Hypothalamus (tissue), 51 donors: ENCODE measurements at places on chromosomes 3 and 15.

- DNase-seq = no peak
Observed at GRCh38 chr3:171636666-171637065, 173.6 kb downstream of the PLD1 start.

GRCh38 chr15:99755692-99756409, 22.6 kb upstream of the LYSMD4 start:
- no peak for DNase-seq

- no peak for DNase-seq
Observed at GRCh38 chr3:39052583-39052982, 767 bp downstream of the WDR48 start.

DNA sequence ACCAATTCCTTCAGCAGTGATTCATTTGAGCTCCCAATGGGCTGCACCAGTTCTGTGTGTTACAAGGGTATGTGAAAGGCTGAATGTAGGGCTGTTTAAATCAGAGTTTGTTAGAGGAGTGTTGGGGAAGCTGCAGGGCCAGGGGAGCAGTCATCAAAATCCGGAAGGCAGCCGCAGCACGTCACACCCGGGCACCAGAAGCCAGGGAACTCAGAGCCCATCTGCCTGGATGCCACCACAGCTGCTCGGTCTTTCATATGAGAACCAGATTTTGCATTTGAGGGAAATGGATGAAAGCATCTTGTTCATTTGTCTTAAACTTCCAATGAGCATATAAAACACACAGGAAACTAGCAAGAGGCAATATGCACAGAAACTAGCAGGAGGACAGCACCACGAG, 24.2 kb upstream of the NEO1 start:
- no peak for DNase-seq

DNA sequence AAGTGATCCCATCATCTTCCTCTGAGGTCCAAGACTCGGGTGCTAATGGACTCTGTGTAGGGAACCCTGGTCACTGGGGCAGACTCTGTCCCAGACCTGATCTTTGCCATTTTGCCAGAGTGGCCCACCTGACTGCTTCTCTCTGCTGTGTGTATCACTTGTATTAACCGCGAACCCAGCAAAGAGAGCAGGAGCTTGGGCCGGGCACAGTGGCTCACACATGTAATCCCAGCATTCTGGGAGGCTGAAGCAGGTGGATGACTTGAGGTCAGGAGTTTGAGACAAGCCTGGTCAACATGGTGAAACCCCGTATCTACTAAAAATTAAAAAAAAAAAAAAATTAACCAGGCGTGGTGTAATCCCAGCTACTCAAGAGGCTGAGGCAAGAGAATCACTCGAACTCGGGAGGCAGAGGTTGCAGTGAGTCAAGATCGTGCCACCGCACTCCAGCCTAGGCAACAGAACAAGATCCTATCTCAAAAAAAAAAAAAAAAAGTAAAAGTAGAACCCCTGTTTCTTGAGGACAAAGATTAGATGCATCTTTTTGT, 32.9 kb upstream of the CYP11A1 start:
- DNase-seq = no peak

DNA sequence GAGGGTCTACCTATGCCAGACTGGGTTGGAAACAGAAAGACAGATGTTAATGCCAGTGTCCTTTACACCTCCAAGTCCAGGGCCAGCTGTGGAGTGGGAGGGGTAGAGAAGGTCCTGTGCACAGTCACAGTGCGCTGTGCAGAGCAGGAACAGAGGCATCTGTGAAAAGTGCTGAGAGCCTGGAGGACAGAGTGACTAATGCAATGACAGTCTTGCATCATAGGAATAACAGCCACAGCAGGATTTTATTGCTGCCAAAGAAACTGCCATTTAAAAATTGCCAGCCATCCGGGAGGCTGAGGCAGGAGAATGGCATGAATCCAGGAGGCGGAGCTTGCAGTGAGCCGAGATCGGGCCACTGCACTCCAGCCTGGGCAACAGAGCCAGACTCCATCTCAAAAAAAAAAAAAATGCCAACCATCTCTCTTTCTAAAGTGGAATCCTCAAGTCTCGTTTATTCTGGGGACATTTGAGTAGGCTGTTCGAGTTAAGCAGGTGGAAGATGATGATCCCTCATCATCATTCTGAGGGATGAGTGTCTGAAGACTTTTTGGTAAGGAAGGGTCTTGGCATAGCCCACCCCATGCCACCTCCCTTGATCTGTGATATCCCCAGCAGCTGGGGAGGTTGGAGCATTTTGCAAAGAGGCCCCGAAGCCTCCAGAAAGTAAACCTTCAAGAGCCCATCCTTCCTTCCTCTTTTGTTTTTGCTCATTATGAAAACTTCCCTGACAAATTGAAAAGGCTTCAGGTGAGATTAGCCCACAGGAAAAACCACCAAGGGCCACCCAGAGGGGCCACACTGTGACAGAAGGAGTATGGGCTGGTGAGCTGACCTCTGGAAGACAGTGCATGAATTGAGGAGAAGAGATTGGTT, 7.7 kb downstream of the CCR2 start:
- DNase-seq = no peak

- DNase-seq = no peak
Observed at GRCh38 chr3:144273601-144274000, 302.0 kb downstream of the DIPK2A start.

DNA sequence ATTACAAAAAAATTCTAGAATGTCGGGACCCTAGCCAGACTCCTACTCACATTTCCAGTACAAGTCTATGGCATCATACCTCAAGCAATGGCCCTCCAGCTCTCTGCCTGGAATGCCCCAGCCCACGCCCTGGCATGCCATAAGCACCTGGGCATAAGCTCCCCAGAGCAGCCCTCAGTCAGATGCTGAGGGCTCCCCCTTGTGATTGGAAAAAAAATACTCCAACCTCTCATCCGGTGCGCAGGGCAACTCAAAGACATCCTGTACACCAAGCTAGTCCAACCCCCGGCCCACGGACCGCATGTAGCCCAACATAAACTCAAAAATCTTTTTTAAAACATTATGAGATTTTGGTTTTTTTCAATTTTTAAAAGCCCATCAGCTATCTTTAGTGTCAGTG, 115.4 kb downstream of the NEK10 start:
- no peak for DNase-seq

DNA sequence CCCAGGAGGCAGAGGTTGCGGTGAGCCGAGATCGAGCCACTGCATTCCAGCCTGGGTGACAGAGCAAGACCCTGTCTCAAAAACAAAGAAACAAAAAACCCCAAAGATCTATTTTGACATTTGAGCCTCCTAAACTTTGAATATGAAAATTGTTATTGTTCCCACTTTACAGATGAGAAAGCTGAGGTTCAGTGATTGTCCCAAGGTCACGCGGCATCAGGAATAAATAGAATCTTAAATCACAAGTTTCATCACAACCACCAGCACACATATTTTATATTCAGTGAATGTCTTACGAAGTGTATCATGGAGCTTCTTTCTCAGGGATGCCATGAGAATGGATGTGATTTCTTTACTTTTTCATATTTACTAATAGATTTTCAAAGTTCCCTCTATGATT, 5.3 kb upstream of the LRIG1 start:
- no peak for DNase-seq

DNA sequence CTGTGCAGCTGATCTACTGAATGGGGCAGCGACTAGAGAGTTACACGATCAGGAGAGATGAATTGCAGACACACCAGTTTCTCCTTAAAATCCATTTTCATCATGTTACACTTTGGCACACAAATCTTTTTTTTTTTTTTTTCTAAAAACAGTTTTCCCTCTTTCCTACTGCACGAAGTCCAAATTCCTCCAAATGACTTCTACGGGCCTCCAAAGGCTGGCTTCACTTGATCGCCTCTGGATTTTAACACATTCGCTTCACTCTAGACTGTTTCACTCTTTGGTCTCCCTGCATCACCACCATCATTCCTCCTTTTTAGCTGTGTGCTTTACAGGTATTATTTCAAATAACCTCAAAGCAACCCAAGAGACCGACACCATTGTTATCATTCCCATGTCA, 268.6 kb downstream of the RORA start:
- DNase-seq = no peak

GRCh38 chr3:86982883-86983282, 8.1 kb downstream of the VGLL3 start:
- DNase-seq = no peak

GRCh38 chr3:197495999-197496745, 59.6 kb downstream of the BDH1 start:
- DNase-seq = peak; percentile 54

DNA sequence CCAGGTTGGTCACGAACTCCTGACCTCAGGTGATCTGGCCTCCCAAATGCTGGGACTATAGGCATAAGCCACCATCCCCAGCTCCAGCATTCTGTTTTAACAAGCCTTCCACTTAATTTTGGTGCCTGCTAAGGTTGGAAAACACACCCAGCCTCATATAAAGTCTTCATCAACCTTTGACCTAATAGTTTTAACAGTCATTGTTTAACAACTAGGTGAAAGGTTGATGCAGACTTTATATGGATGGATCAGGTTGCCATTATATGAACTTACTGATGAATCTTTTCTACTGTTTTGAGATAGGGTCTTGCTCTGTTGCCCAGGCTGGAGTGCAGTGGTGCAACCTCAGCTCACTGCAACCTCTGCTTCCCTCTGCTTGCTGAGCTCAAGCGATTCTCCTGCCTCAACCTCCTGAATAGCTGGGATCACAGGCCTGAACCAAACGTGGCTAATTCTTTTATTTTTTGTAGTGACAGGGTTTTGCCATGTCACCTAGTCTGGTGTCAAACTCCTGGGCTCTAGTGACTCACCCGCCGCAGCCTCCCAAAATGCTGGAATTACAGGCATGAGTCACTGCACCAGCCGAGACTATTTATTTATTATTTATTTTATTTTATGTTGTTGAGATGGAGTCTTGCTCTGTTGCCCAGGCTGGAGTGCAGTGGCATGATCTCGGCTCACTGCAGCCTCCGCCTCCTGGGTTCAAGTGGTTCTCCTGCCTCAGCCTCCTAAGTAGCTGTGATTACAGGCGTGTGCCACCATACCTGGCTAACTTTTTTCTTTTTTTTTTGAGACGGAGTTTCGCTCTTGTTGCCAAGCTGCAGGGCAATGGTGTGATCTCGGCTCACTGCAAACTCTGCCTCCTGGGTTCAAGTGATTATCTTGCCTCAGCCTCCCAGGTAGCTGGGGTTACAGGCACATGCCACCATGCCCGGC, 3.1 kb upstream of the RPAP1 start:
- DNase-seq = no peak

DNA sequence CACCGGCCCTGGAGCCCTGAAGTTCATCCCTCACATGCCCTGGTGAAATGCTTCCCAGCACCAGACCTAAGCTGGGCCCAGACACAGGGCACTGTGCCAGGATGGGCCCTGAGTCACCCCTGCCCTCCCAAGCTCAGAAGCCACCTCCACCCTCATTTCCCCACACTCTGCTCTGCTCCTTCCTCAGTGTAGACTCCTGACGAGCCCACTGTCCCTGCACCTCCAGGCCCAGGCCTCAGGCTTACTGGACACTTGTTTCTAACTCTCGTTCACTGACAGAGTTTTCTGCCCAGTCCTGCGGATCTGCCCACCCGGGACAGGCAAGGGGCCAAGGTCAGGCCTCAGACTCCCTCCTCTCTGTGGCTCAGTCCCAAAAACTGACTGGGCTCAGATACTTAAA, 112.6 kb upstream of the RNF7 start:
- no peak for DNase-seq

- DNase-seq = peak; percentile 42
Observed at GRCh38 chr3:175346573-175347356, 487.6 kb downstream of the NAALADL2 start.

- no peak for DNase-seq
Observed at GRCh38 chr3:115576325-115576875, 46.9 kb upstream of the GAP43 start.

DNA sequence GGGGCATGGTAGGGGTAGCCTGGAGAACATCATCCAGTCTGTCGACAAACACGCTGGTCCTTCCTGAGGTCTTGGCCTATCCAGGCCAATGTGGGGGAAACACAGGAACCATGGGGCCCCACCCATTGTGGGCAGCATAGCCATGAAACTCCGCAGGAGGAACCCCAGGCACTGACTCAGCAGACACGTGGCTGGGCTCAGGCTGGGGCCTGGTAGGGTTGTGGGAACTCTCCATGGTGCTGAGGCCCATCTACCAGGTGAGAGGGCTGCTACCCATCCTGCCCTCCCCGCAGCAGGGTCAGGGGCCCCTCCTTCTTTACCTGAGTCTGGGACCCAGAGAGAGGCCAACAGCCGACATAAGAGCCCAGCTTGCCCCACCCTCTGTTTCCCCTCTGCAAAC, 22.6 kb upstream of the CACNA2D2 start:
- DNase-seq = no peak

- DNase-seq = no peak
Observed at GRCh38 chr15:27025481-27025966, 54.5 kb downstream of the GABRG3 start.

- no peak for DNase-seq
Observed at GRCh38 chr15:50063226-50063625, 55.8 kb downstream of the ATP8B4 start.

GRCh38 chr15:57570994-57571393, 20.7 kb upstream of the MYZAP start:
- no peak for DNase-seq

- no peak for DNase-seq
Observed at GRCh38 chr3:46276497-46277099, 34.3 kb downstream of the CCR3 start.

DNA sequence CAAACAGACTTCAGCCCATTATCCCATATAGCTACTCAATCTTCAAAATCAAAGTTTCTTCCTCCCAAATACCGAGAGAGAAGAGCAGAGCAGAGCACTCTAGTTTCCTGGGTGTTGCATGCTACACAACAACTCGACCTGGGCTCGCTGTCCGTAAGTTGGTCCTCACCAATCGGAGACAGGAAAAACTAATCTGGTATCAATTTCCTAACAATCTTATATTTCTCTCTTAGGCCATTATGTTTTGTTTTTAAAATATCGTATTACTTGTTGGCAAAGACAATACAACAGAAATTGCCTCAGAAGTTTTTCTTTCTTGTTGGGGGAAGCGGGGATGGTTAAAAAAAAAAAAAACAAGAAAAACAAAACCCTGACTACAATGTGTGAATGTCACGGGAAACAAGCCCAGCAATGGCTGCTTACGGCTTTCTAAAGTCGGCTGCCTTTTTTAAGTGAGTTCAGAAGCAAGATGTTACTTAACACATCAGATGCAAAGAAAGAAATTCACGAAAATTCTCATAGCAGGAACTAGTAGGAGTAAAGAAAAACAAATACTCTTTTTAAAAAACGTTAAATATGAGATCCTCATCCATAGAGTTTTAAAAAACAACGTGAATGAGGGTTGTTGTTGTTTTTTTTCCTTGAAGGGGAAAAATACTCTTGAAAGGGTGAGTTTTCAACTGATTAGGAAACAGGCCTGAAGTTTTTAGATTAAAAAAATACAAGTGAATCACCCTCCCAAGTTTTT, 1.9 kb downstream of the VGLL4 start:
- no peak for DNase-seq
